Stimulated activated naive CD4-positive, alpha-beta T cell (primary cell): ENCODE measurements at places on chromosomes 4 and X.

DNA sequence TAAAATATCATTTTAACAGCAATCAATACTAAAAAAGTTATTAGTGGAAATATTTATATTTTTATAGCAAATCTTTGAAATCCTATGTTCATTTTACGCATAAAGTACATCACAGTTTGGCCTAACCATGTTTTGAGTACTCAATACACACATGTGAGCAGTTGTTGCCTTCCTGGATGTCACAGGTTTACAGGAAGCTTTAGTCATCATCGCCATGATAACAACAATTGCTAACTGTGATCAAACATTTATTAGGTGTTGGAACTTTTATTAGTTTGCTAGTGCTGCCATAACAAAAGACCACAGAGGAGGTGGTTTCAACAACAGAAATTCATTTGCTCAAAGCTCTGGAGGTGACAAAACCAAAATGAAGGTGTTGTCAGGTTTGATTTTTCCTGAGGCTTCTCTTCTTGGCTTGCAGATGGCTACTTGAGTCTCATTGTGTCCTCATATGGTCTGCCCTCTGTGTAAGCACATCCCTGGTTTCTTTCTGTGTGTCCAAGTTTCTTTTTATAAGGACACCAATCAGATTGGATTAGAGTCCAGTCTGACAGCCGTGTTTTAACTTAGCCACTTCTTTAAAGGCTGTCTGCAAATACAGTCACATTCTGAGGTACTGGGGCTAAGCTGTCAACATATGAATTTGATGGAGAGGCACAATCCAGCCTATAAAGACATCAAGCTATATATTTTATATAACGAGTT, 43.1 kb upstream of the BOD1L1 start:
- no peak for DNase-seq

DNA sequence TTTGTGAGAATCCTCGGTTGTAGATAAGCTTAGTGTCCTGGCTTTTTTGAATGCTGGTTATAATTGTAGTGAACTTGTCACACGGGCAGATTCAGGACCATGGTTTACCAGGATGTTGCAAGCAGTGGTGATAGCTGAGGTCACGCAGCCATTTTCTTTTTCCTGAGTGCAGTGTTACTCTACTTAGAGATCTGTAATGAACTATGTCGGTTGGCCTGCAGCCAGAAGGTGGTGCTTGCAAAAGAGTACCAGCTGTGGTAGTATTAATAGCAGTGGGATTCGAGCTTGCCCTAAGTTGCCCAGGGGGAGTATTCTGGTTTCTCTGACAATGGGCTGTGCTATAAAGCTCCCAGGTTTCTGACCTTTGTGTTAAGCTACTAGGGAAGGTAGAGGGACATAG, 368.9 kb downstream of the SLITRK2 start:
- no peak for DNase-seq

- DNase-seq = no peak
These were observed 9.8 kb downstream of the ZBTB33 start for GRCh38 chrX:120260369-120260768.

GRCh38 chr4:61782133-61782532, 582.0 kb downstream of the ADGRL3 start:
- DNase-seq = no peak

DNA sequence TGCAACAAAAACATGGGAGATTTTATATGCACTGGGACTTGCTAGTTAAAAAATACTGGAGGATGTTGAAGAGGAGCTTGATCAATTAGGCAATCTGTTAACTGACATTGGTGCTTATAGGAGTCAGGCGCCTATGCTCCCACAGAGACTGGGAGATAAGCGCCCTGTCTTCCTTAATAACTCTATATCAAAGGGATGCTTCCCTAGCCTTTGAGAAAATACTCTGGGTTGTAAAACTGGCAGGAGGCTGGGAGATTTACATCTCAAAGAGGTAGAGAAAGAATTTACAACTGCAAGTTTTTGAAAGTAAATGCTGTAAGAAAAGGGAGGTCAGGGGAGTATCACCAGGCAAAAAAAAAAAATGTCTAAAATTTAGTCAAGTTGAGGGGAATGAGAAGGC, 325.4 kb downstream of the PCDH10 start:
- DNase-seq = no peak

GRCh38 chr4:41883988-41884734, 51.1 kb upstream of the TMEM33 start:
- no peak for DNase-seq

DNA sequence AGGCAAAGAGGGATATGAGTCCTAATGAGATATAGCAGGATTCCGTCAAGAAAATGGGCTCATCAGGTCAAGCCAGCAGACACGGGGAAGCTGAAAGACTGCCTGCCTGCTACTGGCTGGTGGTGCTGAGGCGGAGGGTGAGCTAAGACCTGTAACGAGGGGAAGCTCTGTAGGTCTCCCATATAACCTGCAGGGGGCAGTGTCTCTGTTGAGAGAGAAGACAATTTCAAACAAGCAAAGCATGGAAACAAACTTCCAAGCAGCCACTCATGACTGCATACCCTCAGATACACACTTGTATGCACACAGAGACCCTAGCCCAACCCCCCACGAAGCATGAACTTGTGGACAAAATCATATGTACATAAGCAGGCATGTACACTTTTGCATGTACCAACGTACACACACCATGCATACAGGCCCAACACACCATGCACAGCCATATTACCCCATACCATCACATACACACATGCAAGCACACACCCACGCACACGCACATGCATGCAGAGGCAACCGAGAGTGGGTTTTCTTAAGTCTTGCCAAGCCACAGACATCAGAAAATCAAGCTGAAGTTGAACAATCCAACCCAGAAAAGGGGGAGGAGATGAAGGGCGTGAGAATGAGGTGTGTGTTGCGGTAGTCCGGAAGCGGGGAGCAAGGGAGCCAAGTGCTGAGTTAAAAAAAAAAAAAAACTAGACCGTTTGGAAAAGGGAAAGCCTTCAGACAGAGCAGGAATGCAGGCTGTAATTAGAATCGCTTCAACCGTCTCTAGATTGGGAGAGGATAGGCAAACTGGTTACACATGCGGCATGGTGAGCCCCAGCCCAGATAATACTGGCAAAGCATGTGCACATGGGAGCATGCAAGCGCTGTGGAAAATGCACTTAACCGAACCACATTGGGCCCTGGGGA, 71.0 kb downstream of the PJA1 start:
- peak; percentile 18 for DNase-seq

DNA sequence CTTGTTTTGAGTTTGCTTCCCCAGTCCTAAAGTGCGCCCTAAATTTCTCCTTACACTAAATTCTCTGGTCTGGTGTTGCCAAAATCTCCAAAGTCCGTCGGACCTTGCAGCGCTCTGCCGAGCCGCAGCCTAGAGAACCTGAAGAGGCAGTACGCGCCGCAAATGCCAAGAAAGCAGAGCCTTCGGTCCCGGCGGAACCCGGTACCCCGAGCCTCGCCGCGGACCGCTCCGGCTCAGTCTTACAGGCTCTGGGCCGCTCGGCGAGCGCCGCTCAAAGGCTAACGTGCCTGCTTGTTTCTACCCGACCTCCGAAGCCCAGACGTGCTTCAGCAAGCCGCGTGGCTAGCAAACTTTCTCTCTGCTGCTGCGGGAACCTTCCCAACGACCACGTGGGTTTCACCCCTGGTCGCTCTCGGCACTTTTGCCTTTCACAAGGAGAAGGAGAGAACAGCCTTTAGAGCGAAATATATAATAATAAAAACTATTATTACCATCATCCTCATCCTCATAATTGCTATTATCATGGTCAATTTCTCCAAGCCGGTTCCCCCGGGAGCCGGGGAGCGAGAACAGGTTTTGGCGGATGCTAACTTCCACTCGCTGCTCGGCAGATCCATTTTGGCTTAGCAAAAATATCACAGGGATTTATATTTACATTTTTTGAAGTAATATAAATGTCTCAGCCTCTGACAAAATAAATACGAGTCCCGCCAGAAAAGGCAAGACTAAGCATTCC, 2.2 kb upstream of the HTR2C start:
- no peak for DNase-seq

GRCh38 chrX:108177351-108178142, 86.0 kb downstream of the ATG4A start:
- no peak for DNase-seq
